Activated CD8-positive, alpha-beta T cell treated with anti-CD3 and anti-CD28 coated beads for 36 hours (primary cell): ENCODE measurements at places on chromosomes 5 and 9. TPM values are rescaled to one million over a fixed set of nuclear protein-coding genes. Genes with fewer than 3 reads are reported as not detected.

Gene PTBP3
- total RNA-seq: 108 TPM

GRCh38 chr5:77877516-77878355 lies 101.6 kb upstream of the TBCA start:
- no peak for DNase-seq

Gene CENPK
- 70.9 TPM for total RNA-seq

- no peak for DNase-seq
Measured at GRCh38 chr5:99019812-99020697, 91.2 kb upstream of the CHD1 start.

- peak; percentile 96 for DNase-seq
Measured at GRCh38 chr5:172983542-172984243, at the start of gene ATP6V0E1. TSS of gene ATP6V0E1 (plus strand) at chr5:172983771. CDS start at chr5:172983861, 90 bp downstream.
